Anterior cingulate cortex (tissue), 58 donors: ENCODE measurements at places on chromosomes 4 and X.

- DNase-seq: no peak
Observed at GRCh38 chr4:149910604-149911350, 95.1 kb upstream of the IQCM start.

DNA sequence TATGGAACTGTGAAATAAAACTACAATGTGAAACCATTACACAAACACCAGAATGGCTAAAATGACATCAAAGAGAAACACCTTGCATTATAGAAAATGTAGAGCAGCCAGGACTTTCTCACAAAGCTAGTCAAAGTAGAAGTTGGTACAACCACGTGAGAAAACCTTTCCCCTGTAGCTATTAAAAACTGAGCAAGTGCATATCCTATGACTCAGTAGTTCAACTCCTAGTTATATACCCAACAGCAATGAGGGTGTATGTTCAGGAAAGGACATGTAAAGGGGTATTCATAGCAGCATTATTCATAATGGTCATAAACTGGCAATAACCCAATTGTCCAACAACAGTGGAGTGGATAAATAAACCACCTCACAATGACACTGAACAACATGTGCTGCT lies 177.5 kb upstream of the NUDT10 start:
- no peak for DNase-seq

- no peak for DNase-seq
Observed at GRCh38 chr4:165929662-165930061, 56.6 kb downstream of the TLL1 start.

DNA sequence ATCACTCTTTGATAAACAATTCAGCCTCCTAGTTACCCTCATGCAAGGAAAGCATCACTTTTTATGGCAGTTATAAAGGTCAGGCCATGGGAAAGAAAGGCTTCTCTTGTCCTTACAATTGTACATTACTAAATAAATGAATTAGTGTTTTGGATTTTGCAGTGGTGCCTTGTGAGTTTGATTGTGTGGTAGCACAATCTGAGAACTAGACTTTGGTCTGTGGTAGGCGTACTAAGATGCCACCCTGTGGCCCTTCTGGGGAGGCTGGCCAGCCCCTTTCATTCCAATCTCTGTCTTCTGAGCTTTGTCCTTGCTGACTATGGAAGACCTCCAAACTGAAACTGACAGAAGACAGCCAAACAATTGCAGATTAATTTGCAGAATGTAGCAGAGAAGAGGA lies 14.6 kb upstream of the HNRNPD start:
- DNase-seq: no peak

DNA sequence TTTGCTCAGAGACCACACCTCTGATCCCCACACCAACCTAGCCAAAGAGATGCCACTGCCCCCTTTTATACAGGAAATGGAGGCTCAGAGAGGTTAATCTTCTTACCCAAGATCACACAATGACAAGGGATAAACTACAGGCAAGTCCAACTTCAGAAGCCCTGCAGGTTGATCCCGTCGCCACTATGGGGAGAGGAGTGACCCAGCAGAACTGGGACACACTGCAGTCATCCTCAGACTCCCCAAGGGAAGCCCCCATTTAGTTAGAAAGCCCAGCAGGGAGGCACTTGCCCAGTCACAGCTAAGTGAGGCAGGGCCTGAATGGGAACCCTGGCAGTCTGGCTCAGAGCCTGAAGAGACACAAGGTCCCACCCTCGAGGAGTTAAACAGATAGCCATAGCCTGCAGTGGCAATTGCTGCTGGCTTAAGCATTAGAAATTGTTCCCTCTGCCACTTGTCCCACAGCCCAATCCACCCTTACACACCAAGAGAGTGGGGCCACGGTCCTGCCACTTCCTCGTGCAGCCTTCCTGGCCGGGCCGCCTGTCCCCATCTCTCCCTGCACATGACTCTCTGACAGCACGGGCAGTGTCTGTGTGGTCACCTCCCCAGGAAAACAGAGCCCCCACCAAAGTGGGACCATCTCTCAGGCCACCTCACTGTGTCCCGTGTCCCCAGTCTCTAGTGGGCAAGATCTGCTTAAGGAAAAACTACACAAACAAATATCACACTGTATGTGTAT lies 2.7 kb downstream of the JAKMIP1 start:
- no peak for DNase-seq
